Fibroblast of lung (primary cell): ENCODE measurements at places on chromosomes 5 and 9. TPM values are rescaled to one million over a fixed set of nuclear protein-coding genes. Genes with fewer than 3 reads are reported as not detected.

The CAVIN4 gene
- total RNA-seq: 1.0 and 1.5 TPM in 2 replicates

The SCGB3A1 gene
- total RNA-seq: not detected in 2 replicates

The FST gene
- 129 and 759 TPM in 2 replicates for total RNA-seq

The ZBED3 gene
- 1.0 and 1.7 TPM in 2 replicates for total RNA-seq

The CEP72 gene
- 1.5 and 2.5 TPM in 2 replicates for total RNA-seq

The SYK gene
- total RNA-seq: not detected in 2 replicates

The CER1 gene
- total RNA-seq: not detected in 2 replicates

The IRX1 gene
- not detected in 2 replicates for total RNA-seq

The FAXDC2 gene
- total RNA-seq: 11.3 and 20.6 TPM in 2 replicates

The CA9 gene
- total RNA-seq: 0.17 and 0.26 TPM in 2 replicates

The MEIKIN gene
- total RNA-seq: under 0.01 TPM in 1 of 2 replicates, not detected in the other

The C5orf52 gene
- total RNA-seq: not detected in 2 replicates

The IFNB1 gene
- total RNA-seq: under 0.01 and 0.17 TPM in 2 replicates

The GMCL2 gene
- total RNA-seq: under 0.01 TPM in 2 replicates

The NDOR1 gene
- total RNA-seq: 2.6 and 3.1 TPM in 2 replicates

The KCNV2 gene
- not detected in 2 replicates for total RNA-seq

The ATP10B gene
- not detected in 2 replicates for total RNA-seq

The KCNT1 gene
- not detected in 2 replicates for total RNA-seq

The CCNJL gene
- total RNA-seq: 0.26 TPM in 1 of 2 replicates, not detected in the other

The HAPLN1 gene
- total RNA-seq: 0.17 TPM in 1 of 2 replicates, not detected in the other

The RNF208 gene
- total RNA-seq: 0.26 and 0.33 TPM in 2 replicates

The CDC20B gene
- under 0.01 TPM in 1 of 2 replicates, not detected in the other for total RNA-seq

The CORO2A gene
- total RNA-seq: under 0.01 and 0.50 TPM in 2 replicates

The PCDHA9 gene
- 0.26 and 0.33 TPM in 2 replicates for total RNA-seq

The ZDHHC12 gene
- total RNA-seq: 19.8 and 39.0 TPM in 2 replicates

The OR2Y1 gene
- total RNA-seq: not detected in 2 replicates

The IFNA13 gene
- total RNA-seq: not detected in 2 replicates

The LMAN2 gene
- total RNA-seq: 294 and 396 TPM in 2 replicates

The RNF20 gene
- total RNA-seq: 29.6 and 34.2 TPM in 2 replicates

The LRRC19 gene
- total RNA-seq: not detected in 2 replicates

The AGXT2 gene
- not detected in 2 replicates for total RNA-seq

The AFAP1L1 gene
- total RNA-seq: 7.1 and 9.5 TPM in 2 replicates

The ADAMTSL1 gene
- total RNA-seq: 11.6 and 27.9 TPM in 2 replicates

The ANXA2R gene
- 1.8 and 3.1 TPM in 2 replicates for total RNA-seq

The BTNL8 gene
- not detected in 2 replicates for total RNA-seq

The PCDHGB3 gene
- 3.1 and 5.8 TPM in 2 replicates for total RNA-seq

The TAF11L10 gene
- not detected in 2 replicates for total RNA-seq

The SFXN1 gene
- total RNA-seq: 53.7 and 58.3 TPM in 2 replicates

The SLC36A3 gene
- total RNA-seq: not detected in 2 replicates

The EQTN gene
- not detected in 2 replicates for total RNA-seq

The GTF2H2C gene
- total RNA-seq: 36.2 and 43.8 TPM in 2 replicates

The CCDC192 gene
- total RNA-seq: not detected in 2 replicates

The PIP5KL1 gene
- total RNA-seq: 0.77 and 2.5 TPM in 2 replicates

The REEP2 gene
- total RNA-seq: 5.9 and 14.4 TPM in 2 replicates

The LCN1 gene
- total RNA-seq: not detected in 2 replicates

The ZDHHC21 gene
- 6.4 and 8.6 TPM in 2 replicates for total RNA-seq

The WDR38 gene
- not detected in 2 replicates for total RNA-seq

The NDUFA8 gene
- 26.6 and 29.0 TPM in 2 replicates for total RNA-seq

The PCDHGA11 gene
- 5.9 and 8.6 TPM in 2 replicates for total RNA-seq

The FGD3 gene
- total RNA-seq: under 0.01 TPM in 1 of 2 replicates, not detected in the other

The NME5 gene
- 2.5 and 3.3 TPM in 2 replicates for total RNA-seq

The NTNG2 gene
- 0.77 and 2.1 TPM in 2 replicates for total RNA-seq

The PCDHB16 gene
- total RNA-seq: 0.51 and 1.5 TPM in 2 replicates

The CCDC187 gene
- not detected in 2 replicates for total RNA-seq

The PCDHGA6 gene
- total RNA-seq: 3.1 and 4.8 TPM in 2 replicates

The RAB3C gene
- total RNA-seq: not detected in 2 replicates

The ABLIM3 gene
- 37.2 and 48.1 TPM in 2 replicates for total RNA-seq
